T-helper 2 cell (primary cell): ENCODE measurements at places on chromosomes 11 and 22.

DNA sequence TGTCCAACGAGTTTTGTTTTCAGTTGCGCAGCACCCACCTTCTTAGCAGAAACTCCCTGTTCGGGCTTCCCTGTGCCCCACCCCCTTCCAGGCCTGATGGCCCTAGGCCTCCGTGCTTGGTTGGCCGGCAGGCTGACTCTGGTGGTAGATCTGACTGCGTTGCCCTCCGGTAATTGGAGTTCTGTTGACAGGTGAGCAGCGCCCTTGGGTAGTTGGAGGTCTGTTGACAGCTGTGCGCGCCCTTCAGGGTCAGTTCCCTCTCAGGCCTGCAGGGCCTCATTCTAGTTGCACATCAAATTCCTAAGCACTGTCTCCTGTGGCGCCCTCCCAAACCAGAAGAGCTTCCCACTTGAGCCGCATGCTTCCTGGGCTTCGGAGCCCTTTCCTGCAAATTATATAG lies 776 bp downstream of the DGCR6 start:
- no peak for DNase-seq

- DNase-seq: peak; percentile 64
Observed at GRCh38 chr11:33857933-33858371, 33.9 kb downstream of the LMO2 start.

DNA sequence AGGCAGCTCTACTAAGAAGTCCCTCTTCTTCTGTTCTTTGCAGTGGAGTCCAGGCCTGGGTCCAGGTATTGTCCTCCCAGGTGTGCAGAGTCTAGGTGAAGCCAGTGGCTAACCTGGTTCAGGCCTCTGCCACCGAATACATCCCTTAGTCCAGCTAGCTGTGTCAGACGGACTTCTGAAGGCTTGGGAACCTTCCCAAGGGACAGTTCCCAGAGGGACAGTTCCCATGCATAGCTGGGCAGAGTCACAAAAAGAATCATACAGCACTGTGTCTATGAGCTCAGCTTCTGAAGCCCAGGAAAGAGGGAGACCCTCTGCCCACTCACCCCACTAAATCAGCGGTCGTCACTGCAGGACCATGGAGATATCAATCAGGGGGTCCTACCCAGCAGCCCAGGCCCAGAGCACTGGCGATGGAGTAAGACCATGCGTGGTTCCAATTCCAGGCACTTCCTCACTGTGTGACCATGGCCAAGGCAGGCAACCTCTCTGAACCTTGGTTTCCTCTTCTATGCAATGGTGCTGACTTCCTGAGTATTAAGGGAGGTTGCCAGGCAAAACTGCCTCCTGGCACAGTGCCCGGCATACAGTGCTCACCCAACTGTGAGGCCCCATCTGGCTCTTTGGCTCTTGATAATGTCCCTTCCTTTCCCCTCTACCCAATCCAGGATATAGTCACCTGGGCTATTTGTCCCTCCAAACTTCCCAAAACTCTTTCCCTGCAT lies 3.4 kb downstream of the MS4A10 start:
- DNase-seq: no peak

GRCh38 chr22:35852076-35852475 lies 134.4 kb downstream of the APOL5 start:
- no peak for DNase-seq

- no peak for DNase-seq
Observed at GRCh38 chr11:29562183-29562582, 454.6 kb downstream of the KCNA4 start.

- no peak for DNase-seq
Observed at GRCh38 chr22:20033045-20033706, 12.3 kb downstream of the TANGO2 start.

DNA sequence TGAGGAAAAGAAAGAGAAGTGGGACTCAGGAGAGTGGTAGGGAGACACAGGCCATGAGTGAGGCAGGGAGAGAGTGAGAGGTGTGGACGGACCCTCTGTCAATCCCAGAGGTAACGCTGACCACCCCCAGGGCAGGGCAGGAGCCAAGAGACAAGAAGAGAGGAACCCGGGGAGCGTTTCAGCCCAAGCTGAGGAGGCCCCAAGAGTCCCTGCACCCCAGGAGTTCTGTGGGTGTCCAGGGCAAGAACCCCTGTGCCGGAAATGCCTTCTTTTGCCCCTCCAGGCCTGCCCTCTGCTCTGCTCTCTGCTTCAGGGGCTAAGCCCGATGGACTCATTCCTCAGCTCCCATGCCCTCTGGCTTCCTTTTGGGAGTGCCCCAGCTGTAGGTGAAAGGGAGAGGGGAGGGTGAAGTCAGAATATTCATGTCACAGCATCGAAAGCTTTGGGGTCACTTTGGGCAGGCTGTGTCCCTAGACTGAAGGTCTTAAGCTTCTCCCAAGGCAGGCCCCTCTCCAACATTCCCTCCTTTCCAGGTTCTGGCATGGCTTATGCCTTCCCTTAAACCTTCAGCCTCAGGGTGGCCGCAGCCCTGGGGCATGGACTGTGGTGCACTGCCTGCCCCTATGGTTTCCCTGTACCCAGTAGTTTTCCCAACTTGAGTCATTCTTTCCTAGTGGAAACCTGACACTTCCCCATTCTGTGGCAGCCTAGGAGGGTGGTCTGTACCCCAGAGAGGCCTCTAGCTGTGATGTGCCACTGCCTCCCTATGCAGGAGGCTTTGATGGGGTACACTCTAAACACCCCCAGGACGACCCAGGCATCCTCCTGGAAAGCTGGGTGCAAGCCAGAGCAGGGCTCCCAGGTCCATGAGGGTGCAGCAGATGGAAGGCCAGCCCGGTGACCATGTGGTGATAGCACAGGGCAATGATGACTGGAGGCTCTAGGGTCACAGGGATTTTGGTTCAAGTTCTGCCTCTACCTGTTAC lies 27.1 kb downstream of the MYEOV start:
- no peak for DNase-seq

DNA sequence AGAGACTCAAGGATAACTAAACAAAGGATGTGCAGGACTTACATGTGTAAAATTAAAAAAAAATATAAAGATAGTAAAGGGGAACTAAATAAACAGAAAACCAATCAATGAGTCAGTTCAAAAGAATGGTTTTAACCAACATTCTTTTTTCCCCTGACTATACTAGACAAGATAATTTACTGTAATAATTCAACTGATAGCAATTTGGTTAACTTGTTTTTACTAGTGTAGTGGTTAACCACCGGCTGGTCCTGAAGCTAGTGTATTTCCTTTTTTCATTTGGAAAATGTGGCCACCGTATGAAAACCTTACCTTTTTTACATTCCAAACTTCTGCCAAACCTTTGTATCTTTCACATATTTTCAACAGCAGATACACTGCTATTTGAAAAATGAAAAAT lies 123.1 kb downstream of the ARHGAP42 start:
- no peak for DNase-seq

- no peak for DNase-seq
Observed at GRCh38 chr11:116473790-116474346, 298.9 kb downstream of the BUD13 start.

- no peak for DNase-seq
Observed at GRCh38 chr11:121246021-121246768, 46.4 kb upstream of the SC5D start.

- no peak for DNase-seq
Observed at GRCh38 chr22:22386602-22387385, 121.7 kb downstream of the ZNF280B start.

DNA sequence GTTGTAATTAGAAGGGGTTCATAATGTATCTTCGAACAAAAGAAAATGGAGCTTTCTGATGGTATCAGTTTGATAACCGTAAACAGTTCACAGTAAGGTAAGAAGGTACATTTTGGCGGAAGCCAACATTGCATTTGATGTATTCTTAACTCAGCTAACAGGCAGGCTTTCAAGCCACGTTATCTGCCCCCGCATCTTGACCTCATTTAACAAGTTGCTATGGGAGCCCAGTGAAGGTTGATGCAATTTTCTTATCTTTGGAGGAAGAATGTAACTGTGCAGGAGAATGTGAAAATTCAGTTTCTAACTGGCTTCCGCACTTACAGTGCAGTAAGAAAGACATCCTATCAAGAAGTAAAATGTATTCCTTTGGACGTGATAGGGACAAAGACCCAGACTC lies 110.6 kb downstream of the ETS1 start:
- DNase-seq: peak; percentile 45

GRCh38 chr11:86814775-86815174 lies 14.4 kb downstream of the PRSS23 start:
- no peak for DNase-seq

- no peak for DNase-seq
Observed at GRCh38 chr11:12629601-12630313, 44.5 kb upstream of the TEAD1 start.

GRCh38 chr22:22462813-22463567 lies 45.6 kb downstream of the ZNF280B start:
- no peak for DNase-seq
